Epithelial cell of esophagus (primary cell): ENCODE measurements at places on chromosomes 16 and 17.

DNA sequence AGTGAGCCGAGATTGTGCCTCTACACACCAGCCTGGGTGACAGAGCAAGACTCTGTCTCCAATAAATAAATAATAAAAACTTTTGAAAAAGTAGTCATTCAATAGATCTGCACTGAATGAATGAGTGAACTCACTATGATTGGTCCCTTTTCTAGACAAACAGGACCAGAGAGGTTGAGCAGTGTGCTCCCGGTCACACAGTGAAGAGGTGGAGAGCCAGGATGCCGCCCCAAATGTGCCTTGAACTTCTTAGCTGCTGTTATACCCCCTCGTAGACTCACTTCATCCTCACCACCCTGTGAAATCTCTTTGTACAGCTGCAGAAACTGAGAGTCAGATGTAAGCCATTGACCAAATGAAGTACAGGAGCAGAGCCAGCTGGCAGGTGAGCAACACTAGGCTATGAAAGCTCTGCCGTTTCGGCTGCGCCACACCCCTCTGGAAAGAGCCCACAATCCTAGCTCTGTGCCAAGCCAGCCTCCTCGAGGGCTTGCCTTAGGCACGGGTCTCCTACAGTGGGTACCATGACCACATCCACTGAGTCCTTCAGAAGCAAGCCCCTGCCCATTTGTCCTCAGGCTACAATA is 7.8 kb upstream of the KIAA0513 start:
- no peak for DNase-seq

DNA sequence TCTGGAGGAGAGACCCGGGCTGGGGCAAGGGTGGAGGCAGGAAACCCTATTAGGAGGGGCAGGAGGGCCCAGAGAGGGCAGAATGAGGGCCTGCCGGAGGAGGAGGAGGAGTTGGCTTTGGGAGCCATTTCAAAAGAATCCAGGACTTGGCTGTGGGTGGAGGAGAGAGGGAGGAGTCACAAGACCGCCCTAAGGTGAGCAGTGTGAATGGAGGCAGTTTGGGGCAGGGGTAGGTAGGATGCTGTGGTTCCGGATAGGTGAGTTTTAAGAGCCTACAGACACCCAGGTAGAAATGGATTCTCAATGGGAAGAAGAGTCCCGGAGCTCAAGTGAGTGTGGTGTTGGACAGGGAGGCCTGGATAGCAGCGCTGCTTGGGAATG is 80.3 kb downstream of the ARHGAP23 start:
- no peak for DNase-seq

GRCh38 chr16:85750827-85751697 is at the start of gene C16orf74:
C16orf74 (minus strand) TSS chr16:85751096; CDS start chr16:85735217, 15,879 bp downstream.
- DNase-seq: peak; percentile 82

- no peak for DNase-seq
Observed at GRCh38 chr17:46817151-46817900, 1.2 kb downstream of the WNT3 start.

GRCh38 chr16:85570213-85570734 is 42.8 kb upstream of the GSE1 start:
- DNase-seq: peak; percentile 41

- no peak for DNase-seq
Observed at GRCh38 chr16:70689035-70689969, 3.4 kb upstream of the MTSS2 start.
